Right cardiac atrium (tissue), 5 donors: ENCODE measurements at places on chromosomes 7 and 10. TPM values are rescaled to one million over a fixed set of nuclear protein-coding genes. Genes with fewer than 3 reads are reported as not detected.

Gene DGKI
- 2.1 TPM for polyA plus RNA-seq

DNA sequence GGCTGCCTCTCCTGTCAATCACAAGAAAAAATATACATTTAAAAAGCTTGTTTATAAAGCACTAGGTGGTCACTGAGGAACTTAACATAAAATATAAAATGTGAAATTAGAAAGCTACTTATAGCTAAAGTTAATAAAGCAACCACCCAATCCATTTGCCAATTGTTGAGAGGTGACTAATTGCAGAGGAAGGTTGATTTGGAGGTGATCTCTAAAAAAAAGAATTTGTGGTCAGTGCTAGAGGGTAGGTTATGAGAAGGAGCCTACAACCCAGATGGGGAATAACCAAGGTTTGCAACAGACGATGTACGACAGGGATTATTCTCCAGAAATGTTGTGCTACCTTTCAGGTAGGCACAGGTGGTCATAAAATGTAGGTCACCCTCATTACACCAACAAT is 444.2 kb upstream of the C7orf33 start:
- no peak for DNase-seq

DNA sequence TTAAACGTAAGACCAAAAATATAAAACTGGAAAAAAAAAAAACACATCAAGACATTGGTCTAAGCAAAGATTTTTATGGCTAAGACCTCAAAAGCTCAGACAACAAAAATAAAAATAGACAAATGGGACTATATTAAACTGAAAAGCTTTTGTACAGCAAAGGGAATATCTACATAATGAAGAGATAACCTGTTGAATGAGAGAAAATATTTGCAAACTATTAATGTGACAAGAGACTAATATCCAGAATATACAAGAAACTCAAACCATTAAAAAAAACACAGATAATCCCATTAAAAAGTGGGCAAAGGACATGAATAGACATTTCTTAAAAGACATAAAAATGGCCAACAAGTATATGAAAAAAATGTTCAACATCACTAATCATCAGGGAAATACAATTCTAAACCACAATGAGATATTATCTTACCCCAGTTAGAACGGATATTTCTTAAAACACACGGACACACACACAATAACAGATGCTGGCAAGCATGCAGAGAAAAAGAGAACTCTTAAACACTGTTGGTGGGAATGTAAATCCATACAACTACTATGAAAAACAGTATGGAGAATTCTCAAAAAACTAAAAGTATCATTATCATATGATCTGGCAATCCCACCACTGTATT is 28.8 kb downstream of the CNOT4 start:
- DNase-seq, result no peak

DNA sequence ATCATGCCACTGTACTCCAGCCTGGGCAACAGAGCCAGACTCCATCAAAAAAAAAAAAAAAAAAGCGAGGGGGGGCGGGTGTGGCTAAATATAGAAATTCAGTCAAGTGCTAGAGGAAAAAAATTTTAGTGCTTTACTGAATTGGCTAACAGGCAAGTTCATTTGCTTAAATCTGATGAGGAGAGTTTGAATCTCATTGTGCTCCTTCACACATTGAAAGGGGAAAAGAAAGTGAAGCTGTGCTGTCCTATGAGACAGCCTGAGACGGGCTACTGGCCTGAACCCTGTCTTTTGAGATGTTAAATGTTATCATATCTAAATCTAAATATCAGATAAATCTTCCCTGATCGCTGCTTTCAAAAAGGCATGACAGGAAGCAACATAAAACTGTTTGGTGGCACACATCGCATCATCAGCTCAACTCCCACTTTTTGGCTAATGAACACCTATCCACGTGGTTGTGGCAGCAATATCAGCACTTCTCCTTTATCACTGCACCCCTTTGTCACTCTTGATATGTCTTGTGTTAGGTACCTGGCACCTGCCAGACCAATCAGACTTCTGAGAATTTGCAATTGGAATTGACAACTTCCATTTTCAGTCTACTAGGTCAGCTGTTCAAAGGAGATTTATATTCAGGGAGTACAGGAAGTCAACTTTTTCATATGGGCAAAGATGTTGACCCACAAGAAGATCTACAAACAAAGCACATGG is 14.0 kb upstream of the IFIT1B start:
- DNase-seq, result no peak

Gene PANK1
- 5.0 TPM for polyA plus RNA-seq

Gene ADAM12
- polyA plus RNA-seq, result 0.14 TPM

DNA sequence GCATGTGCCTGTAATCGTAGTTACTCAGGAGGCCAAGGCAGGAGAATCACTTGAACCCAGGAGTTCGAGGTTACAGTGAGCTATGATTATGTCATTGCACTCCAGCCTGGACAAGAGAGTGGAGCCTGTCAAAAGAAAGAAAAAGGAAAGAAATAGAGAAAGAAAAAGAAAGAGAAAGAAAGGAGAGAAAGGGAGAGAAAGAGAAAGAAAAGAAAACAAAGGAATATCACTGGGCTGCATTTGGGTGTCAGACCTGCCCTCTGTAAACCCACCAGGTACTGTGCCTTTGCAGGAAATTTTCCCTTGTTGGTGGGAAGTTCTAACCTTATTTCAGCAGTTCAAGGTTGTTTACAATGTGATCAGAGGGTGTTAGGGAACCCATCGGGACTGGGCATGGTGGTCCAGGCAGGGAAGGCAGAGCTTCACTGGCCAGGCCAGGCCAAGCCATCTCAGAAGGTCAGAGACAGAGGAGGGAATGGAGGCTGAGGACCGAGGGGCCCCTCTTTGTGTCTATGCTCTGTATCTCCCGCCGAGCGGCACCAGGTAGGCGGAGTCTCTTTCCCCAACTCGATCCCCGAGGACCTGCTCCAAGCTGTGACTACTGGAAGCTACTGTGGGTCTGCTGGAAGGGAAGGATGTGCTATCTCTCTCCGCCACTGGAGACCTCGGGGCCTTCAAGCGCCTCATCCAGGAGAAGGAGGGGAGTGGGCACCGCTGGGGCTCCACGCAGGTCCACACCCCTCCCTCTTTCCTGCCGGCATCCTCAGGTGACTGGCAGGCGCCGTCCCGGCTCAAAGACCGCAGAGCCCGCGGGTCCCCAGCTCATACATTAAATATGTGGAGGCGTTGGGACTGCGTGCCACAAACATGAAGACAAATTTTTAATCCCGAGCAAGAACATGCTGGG is 15.2 kb upstream of the KAZALD1 start:
- no peak for DNase-seq

Gene HOXA9
- not detected for polyA plus RNA-seq

DNA sequence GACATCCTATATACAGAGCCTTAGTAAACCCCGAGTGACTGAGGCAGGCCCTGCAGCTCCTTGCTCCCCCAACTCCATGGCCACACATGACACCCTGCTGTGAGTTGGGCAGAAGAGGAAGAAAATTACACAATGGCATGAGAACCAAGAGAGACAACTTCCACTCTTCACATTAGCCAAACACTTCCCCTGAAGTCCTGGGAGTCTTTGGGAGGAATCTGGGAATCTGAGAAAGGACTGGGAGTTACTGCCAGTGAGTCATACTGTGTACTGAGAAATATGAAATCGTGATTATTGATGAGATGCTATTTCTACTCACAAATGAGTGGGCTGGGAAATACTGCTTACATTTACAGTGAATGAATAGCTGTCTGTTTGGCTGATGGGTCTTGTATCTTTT is 116.6 kb downstream of the SPAG6 start:
- DNase-seq, result no peak

- no peak for DNase-seq
Observed at GRCh38 chr7:117095055-117095454, 141.8 kb downstream of the ST7 start.

Gene ANKRD7
- 1.1 TPM for polyA plus RNA-seq

Gene GRID1
- polyA plus RNA-seq, result 0.29 TPM

Gene OPN1SW
- not detected for polyA plus RNA-seq

Gene VGF
- 0.07 TPM for polyA plus RNA-seq

Gene HOXA10
- polyA plus RNA-seq, result not detected

DNA sequence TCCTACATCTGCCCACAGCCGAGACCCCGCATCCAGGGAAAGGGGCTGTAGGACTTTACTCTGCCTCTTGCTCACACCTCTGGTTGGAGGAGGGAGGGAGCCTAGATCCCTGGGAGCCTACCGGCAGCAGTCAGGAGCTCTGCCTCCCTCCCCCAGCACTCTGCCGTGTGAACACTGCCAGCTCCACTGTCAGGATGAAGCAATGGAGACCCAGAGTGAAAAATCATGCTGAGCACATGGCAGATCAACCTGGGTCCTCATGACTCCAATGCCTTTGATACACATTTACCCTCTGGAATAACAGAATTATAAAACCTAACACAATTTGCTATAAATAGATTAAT is 477.7 kb downstream of the TNS3 start:
- no peak for DNase-seq

Gene FAM170B
- not detected for polyA plus RNA-seq

Gene TMEM140
- polyA plus RNA-seq, result 13.3 TPM

DNA sequence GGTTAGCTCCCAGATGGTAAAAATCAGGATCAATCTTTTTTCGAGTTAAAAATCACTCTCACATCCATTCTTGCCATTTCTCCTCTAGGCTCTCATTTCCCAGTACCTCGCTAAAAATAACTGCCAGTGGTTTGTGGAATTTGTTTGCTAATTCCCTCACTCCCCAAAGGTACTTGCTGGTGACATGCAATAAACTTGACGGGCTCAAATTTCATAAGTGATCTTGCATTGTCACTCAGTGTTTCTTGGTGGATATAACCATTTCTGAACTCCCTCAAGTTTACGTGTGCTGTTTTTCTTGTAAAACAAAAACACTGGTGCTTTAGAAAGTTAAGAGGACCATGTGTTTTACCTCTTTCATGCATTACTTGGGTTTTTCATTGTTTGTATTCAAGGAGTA is 399.2 kb upstream of the MKI67 start:
- no peak for DNase-seq

DNA sequence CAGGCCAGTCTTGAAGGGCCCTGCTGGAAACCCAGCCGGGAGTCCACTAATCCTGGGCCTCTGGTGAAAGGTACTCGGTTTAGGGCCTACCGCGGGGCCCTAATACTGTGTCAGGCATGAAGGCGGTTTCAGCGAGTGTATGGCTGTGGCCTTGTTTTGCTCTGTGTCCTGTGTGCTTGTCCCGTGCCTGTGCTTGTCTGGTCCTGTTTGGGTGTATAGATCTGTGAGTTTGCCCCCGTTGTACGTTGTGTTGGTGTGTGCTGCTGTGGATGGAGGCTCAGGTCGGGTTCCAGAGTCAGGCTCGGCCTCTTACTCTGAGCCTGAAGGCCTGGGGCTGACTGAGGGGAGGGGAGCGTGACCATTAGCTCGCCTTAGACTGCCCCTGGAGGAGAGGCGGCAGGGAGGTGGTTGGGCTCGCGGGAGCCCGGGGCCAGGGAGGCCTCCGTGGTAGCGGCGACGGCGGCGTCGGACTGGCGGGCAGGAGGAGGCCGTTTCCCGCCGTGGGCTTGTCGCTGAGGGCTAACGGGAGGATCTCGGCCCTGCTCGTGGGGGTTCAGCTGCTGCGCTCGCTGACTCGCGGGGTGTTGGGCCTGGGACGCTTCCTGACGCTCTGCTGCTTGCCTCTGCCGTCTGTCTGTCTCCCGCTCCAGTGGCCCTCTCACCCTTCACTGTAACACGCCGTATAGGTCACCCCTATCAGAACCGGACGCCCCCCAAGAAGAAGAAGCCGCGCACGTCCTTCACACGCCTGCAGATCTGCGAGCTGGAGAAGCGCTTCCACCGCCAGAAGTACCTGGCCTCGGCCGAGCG is 2.6 kb downstream of the TLX1 start:
- DNase-seq, result no peak

DNA sequence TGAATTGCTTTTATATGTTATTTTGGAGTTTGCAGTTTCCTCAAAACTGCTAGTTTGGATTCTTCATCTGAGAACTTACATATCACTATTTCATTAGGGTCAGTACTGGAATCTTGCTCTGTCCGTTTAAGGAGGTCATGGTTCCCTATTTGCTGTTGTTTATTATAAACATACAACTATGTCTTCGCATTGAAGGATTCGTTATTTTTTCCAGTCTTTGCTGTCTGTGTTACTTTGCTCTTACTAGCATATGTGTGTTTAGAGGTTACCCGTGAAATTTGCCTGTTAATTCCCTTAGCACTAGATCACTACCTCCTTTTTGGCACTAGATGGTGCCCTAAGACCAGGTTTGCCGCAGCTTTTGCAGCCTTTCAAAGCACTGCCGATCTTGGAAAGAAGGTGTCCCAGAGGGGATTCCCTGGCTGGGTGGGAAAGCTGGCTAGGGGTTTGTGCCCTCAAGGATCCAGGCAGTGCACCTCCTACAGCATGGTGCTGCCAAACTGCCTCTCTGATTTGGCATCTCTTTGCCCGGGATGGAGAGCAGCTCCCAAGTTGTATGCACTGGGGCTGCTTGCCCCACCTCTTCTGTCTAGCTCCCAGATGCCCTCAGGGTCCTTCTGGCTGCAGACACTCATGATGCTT is 103.1 kb upstream of the APBB1IP start:
- DNase-seq, result peak; percentile 50

DNA sequence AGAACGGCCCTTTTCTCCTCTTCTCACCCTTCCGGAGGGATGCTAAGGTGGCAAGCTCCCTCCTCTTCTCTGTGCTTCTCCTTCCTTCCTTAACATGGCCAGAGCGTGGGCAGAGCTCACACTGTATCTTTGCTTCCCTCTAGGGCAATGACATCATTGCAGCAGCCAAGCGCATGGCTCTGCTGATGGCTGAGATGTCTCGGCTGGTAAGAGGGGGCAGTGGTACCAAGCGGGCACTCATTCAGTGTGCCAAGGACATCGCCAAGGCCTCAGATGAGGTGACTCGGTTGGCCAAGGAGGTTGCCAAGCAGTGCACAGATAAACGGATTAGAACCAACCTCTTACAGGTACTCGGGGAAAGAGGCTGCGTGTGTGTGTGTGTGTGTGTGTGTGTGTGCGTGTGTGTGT is 36.6 kb downstream of the AP3M1 start:
- DNase-seq, result no peak

DNA sequence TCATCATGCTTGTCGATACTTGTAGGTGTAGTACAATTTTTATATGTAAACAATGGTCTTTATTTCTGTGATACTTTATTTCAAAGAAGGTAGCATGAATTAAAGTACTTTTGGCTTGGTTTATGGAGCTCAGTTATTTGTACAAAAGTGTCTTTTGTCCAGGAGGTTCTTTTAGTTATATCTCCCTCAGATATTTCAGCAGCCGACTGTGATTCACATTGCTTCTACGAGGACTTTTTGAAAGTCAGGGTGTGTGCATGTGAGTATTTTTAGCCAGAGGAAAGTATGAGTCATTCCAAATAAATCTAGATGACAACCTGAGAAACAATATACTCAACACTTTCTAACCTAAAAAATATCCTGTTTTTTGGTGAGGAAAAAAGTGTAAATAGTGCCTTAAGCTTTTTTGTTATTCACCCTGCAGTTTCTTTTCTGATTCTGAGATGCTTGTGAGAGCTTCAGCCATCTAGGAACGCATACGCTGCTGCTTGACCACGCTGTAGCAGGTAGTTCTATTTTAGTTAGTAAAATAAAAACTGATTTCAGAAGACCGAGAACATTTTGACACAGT is 595 bp upstream of the SUN1 start:
- DNase-seq, result no peak

DNA sequence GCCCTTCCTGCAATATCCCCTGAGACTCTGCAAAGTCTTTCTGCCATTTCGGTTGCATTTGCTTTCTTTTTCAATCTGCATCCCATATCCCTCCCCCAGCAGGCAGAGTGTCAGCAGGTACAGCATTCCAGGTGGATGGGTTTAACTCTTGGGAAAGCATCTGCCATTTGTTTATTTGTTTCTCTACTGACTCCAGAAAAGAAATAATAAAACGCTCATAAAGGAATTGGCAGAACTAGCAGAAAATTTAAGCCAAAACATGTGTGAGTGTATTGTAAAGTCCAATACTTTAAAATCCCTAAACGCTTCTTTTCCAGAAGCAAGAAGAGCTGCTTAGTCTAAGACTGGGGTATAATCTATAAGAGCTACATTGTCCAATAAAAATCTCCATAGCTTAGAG is 393.8 kb downstream of the TNS3 start:
- DNase-seq, result no peak
